ENCODE measurements at places on chromosomes 2 and 18.
A peak's percentile ranks its signal among the peaks of the same experiment; 100 is the strongest.

DNA sequence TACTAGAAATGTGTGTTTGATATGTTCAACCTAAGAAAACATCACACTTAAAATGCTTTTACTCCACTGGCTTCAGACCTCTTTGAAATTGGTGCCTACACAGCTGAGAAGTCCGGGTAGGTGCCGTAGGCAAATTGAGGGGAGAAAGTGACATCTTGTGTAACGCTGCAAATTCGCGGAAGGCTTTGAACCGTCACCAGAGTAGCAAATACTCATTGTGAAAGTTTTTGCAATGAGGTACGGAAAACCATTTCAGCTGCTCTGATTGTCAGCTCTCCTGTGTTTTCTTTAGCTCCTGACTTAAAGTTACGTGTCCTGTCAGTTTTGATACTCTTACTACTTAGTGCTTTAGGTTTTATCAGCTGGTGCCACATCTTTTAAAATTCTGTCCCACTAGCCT lies 224.5 kb downstream of the FAM210A start:
- no peak overlapping the region for H3K27ac ChIP-seq
- H3K36me3 ChIP-seq, result peaks cover 4% of the 10 kb centered on the region
- H3K27me3 ChIP-seq, result peaks cover 36% of the 10 kb centered on the region
- DNase-seq, result no peak

GRCh38 chr2:29323961-29324360 lies 208.7 kb downstream of the CLIP4 start:
- H3K27me3 ChIP-seq, result peaks cover 23% of the 10 kb centered on the region
- peaks cover 29% of the 10 kb centered on the region for H3K4me1 ChIP-seq
- H3K36me3 ChIP-seq, result peaks cover 17% of the 10 kb centered on the region
- no peak overlapping the region for H3K27ac ChIP-seq
- no peak for DNase-seq

GRCh38 chr18:9147440-9148202 lies 11.0 kb downstream of the ANKRD12 start:
- H3K4me1 ChIP-seq, result peaks cover 13% of the 10 kb centered on the region
- H3K36me3 ChIP-seq, result no peaks in the 10 kb centered on the region
- no peaks in the 10 kb centered on the region for H3K27me3 ChIP-seq
- peak overlapping the region; percentile 55 for H3K27ac ChIP-seq

- no peak overlapping the region for H3K27ac ChIP-seq
- no peak overlapping the region for H3K4me3 ChIP-seq
- H3K36me3 ChIP-seq, result no peaks in the 10 kb centered on the region
- no peaks in the 10 kb centered on the region for H3K4me1 ChIP-seq
- DNase-seq, result no peak
- H3K27me3 ChIP-seq, result no peaks in the 10 kb centered on the region
These were observed 75.3 kb downstream of the CYP1B1 start for GRCh38 chr2:38000485-38001222.

DNA sequence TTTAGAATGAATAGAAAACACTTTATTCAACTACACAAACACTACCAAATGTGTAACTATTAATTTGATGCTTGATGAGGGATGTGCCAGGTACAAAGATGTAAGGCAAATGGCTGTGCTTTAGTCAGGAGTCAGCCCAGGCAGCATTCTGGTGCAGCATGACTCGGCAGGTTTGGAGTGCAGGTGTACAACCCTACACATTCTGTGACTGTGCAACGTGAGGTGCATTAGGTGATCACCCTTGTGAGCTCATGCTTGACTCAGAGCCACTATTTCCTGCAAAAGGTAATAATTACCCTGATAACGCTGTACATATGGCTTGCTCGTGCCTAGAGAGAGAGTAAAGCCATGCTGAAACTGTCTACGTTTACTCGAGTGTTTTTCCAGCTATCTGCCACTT lies 288.7 kb upstream of the DSEL start:
- no peaks in the 10 kb centered on the region for H3K4me1 ChIP-seq
- DNase-seq, result no peak
- no peaks in the 10 kb centered on the region for H3K27me3 ChIP-seq

- no peak overlapping the region for H3K27ac ChIP-seq
- no peaks in the 10 kb centered on the region for H3K36me3 ChIP-seq
- H3K4me3 ChIP-seq, result no peak overlapping the region
- no peak for DNase-seq
These were observed 65.8 kb upstream of the ATL2 start for GRCh38 chr2:38442643-38443541.

DNA sequence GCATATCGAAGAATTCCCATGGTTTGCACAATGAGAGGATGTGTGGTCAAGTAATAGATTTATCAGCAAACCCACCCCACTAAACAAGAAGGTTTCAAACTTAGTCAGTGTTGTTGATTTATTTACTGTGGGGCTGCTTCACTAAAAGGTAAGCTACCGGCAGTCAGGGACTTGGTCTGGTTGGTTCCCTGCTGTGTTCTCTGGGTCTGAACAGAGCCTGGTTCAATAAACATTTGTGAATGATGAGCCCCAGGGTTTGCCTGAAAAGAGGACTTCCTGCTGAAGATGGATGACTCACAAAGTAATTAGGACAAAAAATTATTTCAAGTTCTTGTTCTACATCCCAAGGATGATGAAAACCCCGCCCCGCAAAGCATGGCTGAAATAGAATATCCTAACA lies 108.3 kb downstream of the SPP2 start:
- DNase-seq, result no peak
- H3K27me3 ChIP-seq, result no peaks in the 10 kb centered on the region
- peak overlapping the region; percentile 16 for H3K4me3 ChIP-seq
- H3K4me1 ChIP-seq, result peaks cover 45% of the 10 kb centered on the region
- H3K27ac ChIP-seq, result no peak overlapping the region

DNA sequence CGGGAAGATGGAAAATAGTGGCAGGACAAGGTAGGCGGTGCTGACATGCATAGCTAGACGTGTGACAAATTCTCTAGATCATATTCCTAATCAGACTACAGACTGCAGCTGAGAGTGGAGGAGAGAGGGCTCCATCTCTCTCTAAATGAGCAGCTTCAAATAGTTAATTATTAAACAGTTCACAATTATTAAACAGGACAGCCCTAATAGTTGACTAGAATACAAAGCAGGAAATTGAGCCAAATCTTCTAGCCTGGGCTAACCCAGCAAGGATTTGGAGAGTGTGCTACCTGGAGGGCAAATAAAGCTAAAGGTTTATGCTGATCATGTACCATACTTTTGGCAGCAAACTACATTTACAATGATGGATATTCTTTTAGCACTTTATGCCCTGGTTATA lies 54.4 kb upstream of the CWC22 start:
- H3K36me3 ChIP-seq, result no peaks in the 10 kb centered on the region
- H3K27ac ChIP-seq, result peak overlapping the region; percentile 62
- H3K4me3 ChIP-seq, result no peak overlapping the region
- DNase-seq, result no peak

- peaks cover 3% of the 10 kb centered on the region for H3K27me3 ChIP-seq
- H3K4me1 ChIP-seq, result peaks cover 6% of the 10 kb centered on the region
- no peak overlapping the region for H3K4me3 ChIP-seq
- no peaks in the 10 kb centered on the region for H3K36me3 ChIP-seq
These were observed 141.5 kb downstream of the CDC42EP3 start for GRCh38 chr2:37529830-37530415.

- peaks cover 7% of the 10 kb centered on the region for H3K27me3 ChIP-seq
- no peak overlapping the region for H3K4me3 ChIP-seq
- peaks cover 51% of the 10 kb centered on the region for H3K4me1 ChIP-seq
- no peak overlapping the region for H3K27ac ChIP-seq
These were observed 241.9 kb upstream of the SLC14A2 start for GRCh38 chr18:45373286-45373880.

- no peak for DNase-seq
- H3K27me3 ChIP-seq, result peaks cover 6% of the 10 kb centered on the region
These were observed 137.7 kb downstream of the THNSL2 start for GRCh38 chr2:88307817-88308216.

DNA sequence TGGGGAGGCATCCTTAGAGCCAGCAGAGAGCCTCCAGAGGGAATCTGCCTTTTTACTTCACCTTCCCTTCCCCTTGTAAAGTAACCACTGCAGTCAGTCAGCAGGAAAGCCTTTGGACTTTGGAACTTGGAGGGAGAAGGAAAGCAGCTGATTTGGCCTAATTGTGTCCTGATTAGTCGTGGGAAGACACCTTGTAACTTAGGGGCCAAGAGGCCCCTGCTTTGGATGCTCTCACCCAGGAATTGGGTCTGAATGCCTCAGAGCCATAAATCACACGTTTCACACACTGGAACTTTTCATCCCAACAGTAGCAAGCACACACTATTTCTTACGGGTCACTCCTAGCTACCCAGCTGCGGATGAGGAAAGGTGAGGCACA lies 81.0 kb upstream of the PPM1B start:
- no peaks in the 10 kb centered on the region for H3K36me3 ChIP-seq
- H3K27ac ChIP-seq, result peak overlapping the region; percentile 63
- H3K4me1 ChIP-seq, result peaks cover 24% of the 10 kb centered on the region

GRCh38 chr2:9967053-9967775 lies 15.7 kb downstream of the GRHL1 start:
- peak overlapping the region; percentile 60 for H3K27ac ChIP-seq
- peaks cover 34% of the 10 kb centered on the region for H3K4me1 ChIP-seq
- no peak overlapping the region for H3K4me3 ChIP-seq
- peaks cover 25% of the 10 kb centered on the region for H3K36me3 ChIP-seq
- no peak for DNase-seq

DNA sequence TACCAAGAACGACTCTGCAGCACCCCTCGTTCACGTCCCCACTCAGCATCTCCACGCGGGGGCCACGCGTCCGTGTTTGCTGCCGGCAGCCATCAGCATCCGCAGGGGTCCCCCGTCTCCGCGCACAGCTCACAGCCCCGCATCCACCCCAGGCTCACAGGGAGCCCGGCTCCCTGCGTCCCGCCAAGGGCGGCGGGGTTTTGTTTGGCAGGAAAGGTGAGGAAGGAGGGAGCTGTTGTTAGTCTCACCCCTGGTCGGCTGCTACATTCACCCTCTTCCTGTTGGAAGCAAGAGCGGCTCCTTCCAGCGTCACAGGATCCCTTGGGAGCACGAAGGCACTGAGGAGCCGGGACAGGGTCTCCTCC lies 131.0 kb upstream of the CTDP1 start:
- no peaks in the 10 kb centered on the region for H3K36me3 ChIP-seq
- no peak overlapping the region for H3K27ac ChIP-seq
- no peaks in the 10 kb centered on the region for H3K4me1 ChIP-seq
- H3K4me3 ChIP-seq, result no peak overlapping the region
- no peaks in the 10 kb centered on the region for H3K27me3 ChIP-seq

- no peak overlapping the region for H3K27ac ChIP-seq
- no peak for DNase-seq
These were observed 166.2 kb upstream of the VRK2 start for GRCh38 chr2:57880446-57880845.

GRCh38 chr2:138846216-138846821 lies 66.1 kb upstream of the NXPH2 start:
- DNase-seq, result no peak
- H3K36me3 ChIP-seq, result no peaks in the 10 kb centered on the region
- H3K27ac ChIP-seq, result no peak overlapping the region
- H3K27me3 ChIP-seq, result no peaks in the 10 kb centered on the region
- no peak overlapping the region for H3K4me3 ChIP-seq

DNA sequence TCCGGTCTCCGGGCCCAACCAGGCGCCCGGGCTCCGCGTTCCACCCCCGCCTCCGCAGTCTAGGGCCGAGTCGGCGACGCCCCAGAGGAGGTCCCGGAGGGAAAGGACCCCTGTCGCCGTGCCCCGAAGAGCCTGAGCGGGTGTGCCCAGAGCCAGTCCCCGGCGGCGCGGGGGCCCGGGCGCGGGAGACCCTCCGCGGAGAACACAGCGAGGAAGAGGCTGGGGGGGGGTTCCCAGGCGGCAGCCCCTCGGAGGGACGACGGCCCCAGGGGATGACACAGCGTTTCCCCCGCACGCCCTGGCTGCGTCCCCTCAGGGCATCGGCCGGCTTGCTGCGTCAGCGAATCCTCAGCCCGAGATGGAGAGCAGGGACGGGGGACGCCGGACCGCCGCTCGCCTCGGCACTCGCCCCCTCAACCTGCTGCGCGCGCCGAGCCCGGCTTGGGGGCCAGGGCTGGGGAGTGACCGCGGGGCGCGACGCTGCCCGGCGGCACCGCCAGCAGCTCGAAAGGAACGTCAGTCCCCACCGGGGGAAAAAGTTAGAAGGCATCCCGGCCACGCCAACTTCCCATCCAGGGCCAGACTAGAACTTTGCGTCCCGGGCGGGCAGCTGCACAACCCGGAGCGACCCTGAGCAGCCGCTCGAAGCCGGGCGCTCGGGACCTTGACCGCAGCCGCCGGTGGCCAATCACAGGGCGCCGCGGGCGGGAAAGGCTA lies 711 bp downstream of the SFXN5 start:
- H3K4me1 ChIP-seq, result peaks cover 30% of the 10 kb centered on the region
- H3K27ac ChIP-seq, result peak overlapping the region; percentile 93
- no peaks in the 10 kb centered on the region for H3K27me3 ChIP-seq
- H3K4me3 ChIP-seq, result peak overlapping the region; percentile 86
- peak; percentile 81 for DNase-seq
- peaks cover 8% of the 10 kb centered on the region for H3K36me3 ChIP-seq

- no peaks in the 10 kb centered on the region for H3K36me3 ChIP-seq
- H3K4me1 ChIP-seq, result peaks cover 12% of the 10 kb centered on the region
- peak; percentile 29 for DNase-seq
- no peak overlapping the region for H3K4me3 ChIP-seq
- H3K27ac ChIP-seq, result no peak overlapping the region
- no peaks in the 10 kb centered on the region for H3K27me3 ChIP-seq
These were observed 5.0 kb upstream of the ESPNL start for GRCh38 chr2:238095143-238095542.

DNA sequence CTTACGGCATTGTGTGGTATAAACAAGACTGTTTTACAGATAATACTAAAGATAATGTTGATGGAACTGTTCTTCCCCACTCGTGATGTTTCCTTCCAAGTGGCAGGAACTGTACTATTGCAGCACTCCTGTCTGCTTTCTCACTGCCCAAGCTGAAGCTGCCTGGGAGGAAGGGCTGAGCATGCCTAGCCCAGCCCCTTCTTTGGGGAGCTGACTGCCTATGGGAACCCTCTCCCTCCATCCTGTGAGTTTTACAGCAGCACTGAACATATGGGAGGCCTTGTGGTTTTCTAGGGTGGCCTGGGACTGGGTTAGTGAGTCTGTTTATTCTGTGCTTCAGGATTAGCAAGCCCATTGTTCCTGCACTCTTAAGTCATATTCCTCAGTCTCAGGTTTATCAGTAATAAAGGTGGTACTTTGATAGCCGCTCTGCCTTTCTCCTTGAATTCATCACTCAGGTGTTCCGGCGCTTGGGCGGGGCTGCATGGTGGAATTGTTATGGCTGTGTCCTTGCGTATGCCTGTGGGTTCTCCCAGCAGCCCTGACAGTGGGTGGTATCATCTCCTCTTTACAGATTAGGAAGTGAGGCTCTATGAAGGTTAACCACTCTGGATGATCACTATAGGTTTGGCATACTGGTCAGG lies 379.7 kb downstream of the PTPRM start:
- no peaks in the 10 kb centered on the region for H3K27me3 ChIP-seq
- no peak overlapping the region for H3K27ac ChIP-seq
- no peak for DNase-seq
- H3K36me3 ChIP-seq, result no peaks in the 10 kb centered on the region

GRCh38 chr2:137879121-137879520 lies 85.2 kb upstream of the HNMT start:
- H3K27me3 ChIP-seq, result no peaks in the 10 kb centered on the region
- H3K36me3 ChIP-seq, result no peaks in the 10 kb centered on the region
- no peak for DNase-seq
- no peaks in the 10 kb centered on the region for H3K4me1 ChIP-seq

GRCh38 chr2:45960057-45960863 lies 308.8 kb downstream of the PRKCE start:
- no peak overlapping the region for H3K4me3 ChIP-seq
- H3K27me3 ChIP-seq, result no peaks in the 10 kb centered on the region
- no peaks in the 10 kb centered on the region for H3K36me3 ChIP-seq
- no peak for DNase-seq
- peaks cover 35% of the 10 kb centered on the region for H3K4me1 ChIP-seq
- H3K27ac ChIP-seq, result peak overlapping the region; percentile 17
